IMR-90 (cell line): ENCODE measurements at places on chromosomes 3 and 15.

DNA sequence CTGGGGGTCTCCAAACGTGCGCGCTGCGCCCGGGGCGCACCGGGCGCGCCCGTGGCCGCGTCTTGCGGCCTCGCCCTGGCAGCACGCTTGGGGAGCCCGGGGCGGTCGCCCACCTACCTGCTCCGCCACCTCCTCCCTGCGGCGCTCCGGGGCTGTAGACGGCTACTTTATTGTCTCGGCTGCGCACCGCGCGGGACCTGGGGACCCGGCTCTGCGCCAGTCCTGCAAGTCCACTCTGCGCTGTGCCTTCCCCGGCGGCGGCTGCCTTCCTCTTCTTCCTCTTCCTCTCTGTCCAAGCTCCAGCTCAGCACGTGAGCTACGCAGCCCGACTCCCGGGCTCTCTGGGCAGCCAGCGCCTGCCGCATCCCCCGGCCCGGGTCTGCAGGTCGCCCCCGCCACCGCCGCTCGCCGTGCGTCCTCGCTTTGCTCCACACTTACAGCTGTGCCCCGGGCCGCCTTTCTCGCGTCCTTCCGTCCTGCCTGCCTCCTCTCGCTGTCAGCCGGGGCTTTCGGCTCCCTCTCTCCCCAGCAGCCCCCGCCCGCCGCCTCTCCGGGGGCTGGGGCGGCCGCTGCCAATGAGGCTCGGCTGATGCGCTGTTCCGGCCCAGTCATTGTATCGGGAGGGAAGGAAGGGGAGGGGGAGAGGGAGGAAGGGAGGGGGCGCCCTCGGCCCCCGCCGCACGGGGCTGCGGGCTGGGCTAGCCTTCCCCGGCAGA lies 156.4 kb upstream of the FRMD4B start:
- no peak for DNase-seq

DNA sequence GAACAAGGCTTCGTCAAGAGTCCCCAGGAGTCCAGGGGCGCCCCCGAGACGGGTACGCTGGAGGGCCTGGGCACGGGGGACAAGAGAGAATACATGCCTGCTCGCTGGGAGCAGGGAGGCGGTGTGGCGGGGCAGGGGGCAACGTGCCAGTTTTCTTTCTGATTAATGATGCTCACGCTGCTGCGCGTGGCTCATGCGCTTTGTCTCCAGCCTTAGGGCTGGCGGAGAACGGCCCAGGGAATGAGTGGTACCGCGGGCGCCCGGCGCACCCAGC lies 408 bp upstream of the ARPP21 start:
- no peak for DNase-seq

DNA sequence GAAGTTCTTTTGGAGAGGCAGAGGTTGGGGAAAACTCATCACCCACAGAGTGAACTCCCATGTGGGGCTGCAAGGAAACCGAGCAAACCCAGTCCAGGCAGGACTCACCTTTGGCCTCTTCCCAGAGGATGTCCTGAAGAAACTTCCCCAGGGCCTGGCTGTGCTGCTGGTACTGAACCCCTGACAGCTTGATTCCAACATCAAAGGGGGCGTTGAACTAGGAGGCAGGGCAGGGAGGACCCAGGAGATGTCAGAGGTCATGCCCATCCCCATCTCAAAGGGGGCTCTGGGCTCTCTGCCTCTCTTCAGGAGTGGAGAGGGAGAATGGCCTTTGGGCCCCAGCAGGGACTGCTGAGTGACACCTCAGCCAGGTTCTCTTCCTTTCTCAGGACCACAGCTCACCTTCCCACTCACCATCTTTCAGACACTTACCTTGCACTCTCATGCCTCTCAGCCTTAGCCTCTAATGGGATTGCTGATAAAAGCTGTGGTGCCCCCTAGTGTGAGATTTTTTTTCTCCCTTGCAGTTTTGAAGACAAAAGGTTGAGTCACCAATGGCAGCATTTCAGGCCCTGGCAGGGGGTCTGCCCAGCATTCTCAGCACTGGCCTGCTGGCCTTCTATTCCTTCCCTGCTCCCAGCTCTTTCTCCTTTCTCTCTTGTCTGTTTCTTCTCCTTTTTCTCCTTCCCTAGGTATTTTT lies 6.0 kb downstream of the GHRL start:
- peak; percentile 74 for DNase-seq

GRCh38 chr3:186683979-186684378 lies 18.2 kb downstream of the HRG start:
- DNase-seq, result no peak

DNA sequence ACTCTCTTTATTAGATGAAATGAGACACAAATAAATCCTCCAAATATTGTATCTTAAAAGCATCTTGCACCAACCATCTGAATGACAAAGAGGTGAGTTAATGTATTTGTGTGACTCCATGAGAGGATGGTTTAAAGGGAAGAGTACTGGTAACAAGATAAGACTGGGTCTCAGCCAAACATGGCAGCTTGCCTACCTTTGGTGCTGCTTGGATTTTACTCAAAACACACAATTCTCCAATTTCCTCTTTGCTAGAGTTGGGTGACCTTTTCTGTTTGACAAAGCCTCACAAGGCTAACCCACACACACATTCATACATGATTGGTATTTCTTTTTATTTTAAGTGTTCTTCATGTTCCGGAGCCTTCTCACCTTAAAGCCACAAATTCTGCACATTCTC lies 506.4 kb downstream of the FGF12 start:
- DNase-seq, result no peak

- no peak for DNase-seq
These were observed 20.9 kb downstream of the BBX start for GRCh38 chr3:107543666-107544065.

DNA sequence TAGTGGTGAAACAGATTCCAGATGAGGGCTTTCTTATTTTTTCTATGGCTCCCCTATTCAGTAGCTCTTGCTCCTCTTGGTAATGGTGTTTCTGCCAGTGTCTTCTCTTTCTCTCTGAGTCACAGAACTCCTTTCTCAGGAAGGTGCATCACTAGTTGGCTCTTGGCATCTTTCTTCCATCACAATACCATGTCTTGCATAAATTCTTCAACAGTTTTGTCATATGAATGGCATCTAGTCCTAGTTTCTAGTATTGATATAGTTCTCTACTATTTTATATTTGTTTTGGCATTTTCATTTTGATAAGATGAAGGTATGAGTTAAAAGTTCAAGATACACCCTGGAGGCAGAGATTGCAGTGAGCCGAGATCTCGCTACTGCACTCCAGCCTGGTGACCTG lies 51.0 kb downstream of the REC114 start:
- no peak for DNase-seq

DNA sequence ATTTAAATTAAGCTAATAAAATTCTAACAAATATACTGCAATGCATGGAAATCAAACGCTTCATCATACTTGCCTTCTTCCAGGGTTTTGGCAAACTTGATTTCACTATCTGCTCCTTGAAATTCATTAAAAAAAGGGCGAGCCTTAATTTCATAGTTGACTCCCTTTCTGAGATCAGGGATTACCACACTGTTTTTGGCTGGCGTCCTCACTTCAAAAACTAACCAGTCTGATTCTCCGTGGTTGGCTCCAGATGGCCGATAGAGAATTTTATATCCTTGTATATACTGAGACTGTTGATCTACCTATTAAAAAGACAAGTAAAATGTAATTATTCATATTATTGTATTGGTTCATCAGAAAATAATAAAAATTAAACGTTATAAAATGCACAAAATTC lies 1106.8 kb downstream of the ROBO1 start:
- no peak for DNase-seq

GRCh38 chr3:89098173-89098572 lies 9.2 kb upstream of the EPHA3 start:
- no peak for DNase-seq

DNA sequence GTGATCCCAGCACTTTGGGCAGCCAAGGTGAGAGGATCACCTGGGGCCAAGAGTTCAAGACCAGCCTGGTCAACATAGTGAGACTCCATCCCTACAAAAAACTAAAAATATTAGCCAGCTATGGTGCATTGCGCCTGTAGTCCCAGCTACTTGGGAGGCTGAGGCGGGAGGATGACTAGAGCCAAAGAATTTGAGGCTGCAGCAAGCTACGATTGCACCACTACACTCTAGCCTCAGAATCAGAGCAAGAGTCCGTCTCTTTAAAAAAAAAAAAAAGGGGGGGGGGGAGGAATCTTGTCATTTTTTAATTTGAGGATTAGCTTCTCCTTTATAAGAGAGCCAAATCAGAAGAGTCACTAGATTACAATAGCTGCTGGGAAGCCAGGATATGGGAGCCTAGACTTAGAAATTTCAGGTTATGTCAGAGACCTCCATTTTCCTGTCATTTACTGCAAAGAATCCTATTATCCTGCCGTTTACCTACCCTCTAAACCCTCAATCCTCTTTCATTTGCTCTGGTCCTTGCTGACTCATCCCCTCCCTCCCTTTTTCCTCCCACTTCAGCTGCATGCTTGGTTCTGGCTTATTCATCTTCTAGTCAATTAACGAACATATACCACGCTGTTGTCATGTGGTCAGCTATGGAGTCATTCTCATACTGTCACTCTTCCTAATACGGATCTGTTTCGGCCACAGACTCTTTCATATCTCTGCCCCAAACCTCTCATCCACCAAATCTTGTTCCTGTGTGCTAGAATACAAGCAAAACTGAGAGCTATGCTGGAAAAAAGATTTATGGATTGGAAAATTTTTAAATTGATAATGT lies 83.8 kb upstream of the PPIB start:
- peak; percentile 93 for DNase-seq

- DNase-seq, result no peak
These were observed 170.1 kb upstream of the SNTN start for GRCh38 chr3:63482341-63482740.

DNA sequence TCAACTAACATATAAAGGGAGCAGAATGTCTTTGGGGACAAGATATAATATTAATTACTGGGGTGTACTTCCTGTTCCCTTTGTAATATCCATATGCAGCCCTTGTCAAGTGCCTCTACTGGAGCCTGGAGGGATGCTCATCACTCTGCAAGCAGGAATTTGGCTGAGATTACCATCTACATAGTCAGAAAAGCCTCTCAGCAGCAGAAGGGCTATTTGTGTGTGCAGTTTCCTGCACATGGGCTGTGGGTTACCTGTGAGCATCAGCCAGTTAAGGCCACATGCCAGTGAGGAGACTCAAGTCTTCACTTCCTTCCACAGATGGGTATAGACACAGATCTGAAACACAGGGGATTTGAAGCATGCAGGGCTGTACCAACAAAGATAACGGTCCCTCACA lies 278.1 kb upstream of the PLSCR5 start:
- no peak for DNase-seq
